GM06990 (cell line): ENCODE measurements at places on chromosomes 5 and 9.

DNA sequence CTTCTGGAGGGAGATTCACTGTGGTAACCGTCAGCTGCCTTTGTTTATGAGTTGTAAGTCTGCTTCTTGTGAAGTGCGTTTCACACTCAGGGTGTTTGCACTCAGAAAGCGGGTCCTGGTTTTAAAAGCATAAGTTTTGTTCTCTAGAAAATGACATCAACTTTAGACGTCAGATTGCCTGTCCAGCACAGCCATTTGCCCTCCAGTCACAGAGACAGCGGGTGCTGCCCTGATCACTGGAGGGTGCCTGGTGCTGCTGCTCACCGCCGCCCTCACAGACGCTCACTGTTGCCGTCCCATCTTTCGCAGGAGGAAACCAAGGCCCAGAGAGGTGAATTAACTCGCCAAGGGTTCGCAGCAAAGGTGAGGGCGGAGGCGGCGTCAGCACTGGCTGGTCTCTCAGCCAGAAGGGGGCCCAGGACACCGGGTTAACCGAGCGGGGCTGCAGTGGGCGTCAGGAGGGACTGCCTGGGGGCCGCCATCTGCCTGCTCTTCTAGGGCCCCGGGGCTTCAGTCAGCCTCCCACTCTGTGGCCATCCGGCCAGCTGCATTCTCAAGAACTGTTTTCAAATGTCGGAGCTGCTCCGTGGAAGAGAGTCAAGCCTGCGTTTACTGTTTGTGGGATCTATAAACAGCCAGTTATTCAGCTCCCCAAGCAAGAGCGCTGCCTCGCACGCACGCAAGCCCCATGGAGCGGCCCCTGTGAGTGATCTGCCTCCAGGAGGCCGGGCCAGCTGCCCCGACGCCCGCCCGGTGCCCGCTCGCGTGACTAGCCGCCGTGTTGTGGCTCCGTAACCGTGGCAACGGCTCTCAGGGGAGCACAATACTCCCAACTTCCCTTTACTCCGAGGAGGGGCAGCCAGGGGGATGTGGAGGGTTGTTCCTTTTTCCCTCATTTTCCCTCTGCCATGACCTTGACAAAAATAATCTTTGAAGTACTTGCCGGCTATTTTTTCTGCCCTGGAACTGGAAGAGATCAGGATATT lies 43.4 kb upstream of the EXOC3 start:
- peak; percentile 91 for DNase-seq

- no peak for DNase-seq
These were observed 129.8 kb downstream of the GADD45G start for GRCh38 chr9:89734600-89735041.

DNA sequence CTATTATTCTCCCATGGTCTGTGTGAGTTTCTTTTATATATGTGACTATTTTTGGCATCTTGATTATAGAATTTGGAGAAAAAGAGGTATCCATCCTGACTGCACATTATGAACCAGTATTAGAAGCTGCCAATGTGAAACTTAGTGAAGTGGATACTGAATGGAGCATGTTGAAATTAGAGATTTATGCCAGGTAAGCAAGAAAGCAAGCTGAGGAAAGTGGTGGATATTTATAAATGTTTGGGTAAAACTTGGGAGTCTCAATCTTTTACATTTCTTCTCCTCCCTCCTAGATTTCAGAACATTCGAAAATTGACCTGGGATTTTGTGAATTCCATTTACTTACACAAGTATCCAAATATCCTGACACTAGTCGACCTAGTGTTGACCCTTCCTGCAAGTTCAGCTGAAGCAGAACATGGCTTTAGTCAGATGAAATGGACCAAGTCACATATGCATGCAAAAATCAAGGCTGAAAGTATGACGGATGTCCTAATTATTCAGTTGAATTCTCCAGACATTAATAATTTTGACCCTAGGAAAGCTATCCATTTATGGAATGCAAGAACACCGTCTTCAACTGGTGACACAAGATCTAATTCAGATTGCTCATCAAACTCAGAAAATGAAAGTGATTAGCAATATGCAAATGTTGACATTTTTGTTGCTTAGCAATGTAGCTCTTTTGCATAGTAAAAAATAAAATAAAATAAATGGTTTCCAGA lies 66.8 kb upstream of the IL7R start:
- DNase-seq, result no peak

- DNase-seq, result no peak
These were observed 253.5 kb upstream of the ATP10B start for GRCh38 chr5:161105525-161105924.

GRCh38 chr5:56317923-56318561 lies 84.9 kb upstream of the ANKRD55 start:
- DNase-seq, result peak; percentile 44

DNA sequence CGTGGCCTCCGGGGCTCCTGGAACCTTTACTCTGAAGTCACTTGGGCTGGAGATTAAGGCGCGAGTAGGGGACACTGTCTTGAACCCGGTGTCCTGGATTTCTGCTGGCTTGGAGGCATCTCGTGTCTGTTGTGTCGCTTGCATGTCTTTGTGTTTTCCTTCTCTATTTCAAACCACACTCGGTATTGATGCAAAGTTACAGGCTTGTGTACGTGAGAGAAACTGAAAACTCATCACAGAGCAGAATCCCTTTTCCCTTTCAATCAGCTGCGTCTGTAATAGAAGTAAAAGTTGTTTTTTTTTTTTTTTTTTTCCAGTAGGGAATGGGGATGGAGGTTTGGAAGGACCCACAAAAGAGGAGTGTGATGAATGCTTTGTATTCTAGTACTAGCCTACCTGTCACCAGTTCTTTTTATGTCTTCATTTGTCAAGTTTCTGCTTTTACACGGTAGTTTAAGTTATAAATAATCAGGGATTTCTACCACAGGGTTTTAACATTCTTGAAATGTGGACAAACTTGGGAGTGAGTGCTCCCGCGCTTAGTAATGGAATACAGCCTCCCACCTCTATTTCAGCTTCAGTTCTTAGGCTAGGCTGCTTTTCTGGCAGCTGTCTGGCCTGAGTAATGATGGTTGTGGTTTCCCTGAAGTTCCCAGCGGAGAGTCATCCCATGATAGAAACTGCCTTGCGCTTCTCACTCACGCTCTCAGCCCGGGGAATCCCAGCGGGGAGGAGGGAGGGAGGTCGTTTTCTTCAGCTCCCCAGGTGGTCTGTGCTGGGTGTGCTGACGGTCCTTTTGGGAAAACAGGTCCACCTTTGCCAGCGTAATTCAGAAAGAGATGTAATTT lies 763 bp downstream of the TJP2 start:
- peak; percentile 70 for DNase-seq

DNA sequence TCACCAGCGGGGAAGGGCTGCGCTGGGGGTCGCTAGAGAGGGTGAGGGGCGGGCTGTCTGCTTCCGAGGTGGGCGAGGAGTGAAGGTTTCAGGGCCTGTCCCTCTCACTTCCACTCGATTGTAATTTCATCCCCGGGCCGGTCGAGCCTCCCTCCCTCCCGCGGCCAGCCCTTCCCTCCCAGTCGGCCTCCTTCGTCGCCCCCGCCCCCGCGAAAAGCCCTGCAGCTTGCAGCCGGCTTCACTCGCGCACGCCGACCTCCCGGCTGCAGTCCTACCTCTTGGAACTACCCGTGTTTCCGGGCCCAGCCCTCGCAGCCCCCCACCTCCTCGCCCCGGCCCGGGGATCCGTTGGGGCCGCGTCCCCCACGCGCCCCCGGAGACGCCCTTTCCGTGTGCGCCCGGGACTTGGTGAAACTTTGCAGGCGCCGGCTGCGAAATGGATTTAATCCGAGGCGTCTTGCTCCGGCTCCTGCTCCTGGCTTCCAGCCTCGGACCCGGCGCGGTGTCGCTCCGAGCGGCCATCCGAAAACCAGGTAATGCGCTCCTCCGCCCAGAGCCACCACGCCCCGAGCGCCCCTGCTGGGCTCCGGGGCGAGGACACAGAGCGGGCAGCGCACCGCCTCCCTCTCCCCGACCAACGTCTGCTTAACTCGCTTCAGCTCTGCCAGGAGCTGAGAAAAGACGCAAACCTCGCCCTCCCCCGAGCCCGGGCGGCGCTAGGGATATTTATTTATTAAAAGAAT lies at the start of gene EGFLAM:
Gene EGFLAM, plus strand, starts transcription at position 241 of the 743 bp plus-strand sequence. Its CDS starts 196 bp downstream, at position 437.
- peak; percentile 6 for DNase-seq
